CD4-positive, alpha-beta T cell treated with Interferon alpha-2 for 1 hour (primary cell): ENCODE measurements at places on chromosomes 6 and 20.

- no peak for DNase-seq
Measured at GRCh38 chr6:20873425-20874190, 339.4 kb downstream of the CDKAL1 start.

DNA sequence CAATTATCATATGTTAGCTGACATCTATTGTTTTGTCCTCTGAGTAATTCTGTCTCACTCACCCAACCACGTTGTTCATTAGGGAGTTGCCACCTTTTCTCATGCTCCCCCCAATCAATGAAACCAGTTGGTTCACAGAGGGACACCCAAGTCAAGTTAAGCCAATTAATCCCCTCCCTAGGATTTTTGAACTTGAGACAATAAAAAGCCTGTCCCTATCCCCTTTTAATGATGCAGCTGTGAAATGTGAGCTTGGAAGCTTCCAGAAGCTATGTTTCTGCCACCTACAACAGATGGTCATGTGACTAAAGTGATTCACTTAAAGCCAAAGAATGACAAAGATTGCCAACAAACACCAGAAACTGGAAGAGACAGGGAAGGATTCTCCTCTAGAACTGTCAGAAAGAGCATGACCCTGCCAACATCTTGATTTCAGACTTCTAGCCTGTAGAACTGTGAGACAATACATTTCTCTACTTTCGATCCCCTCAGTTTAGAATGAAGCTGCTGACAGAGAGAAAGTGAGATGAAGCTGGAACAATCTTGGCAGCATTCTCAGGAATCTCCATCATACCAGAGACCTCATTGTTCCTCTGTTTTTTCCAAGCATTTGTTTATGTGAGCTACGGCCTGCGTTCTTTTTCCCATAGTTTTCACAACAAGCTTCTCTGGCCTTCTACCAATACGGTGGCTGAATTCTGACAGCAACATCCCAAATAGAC, 57.8 kb upstream of the TPD52L1 start:
- DNase-seq = no peak

- DNase-seq = no peak
Measured at GRCh38 chr6:150720774-150721233, 121.1 kb downstream of the PLEKHG1 start.

GRCh38 chr6:32397252-32397920, 9.6 kb downstream of the BTNL2 start:
- DNase-seq = no peak

DNA sequence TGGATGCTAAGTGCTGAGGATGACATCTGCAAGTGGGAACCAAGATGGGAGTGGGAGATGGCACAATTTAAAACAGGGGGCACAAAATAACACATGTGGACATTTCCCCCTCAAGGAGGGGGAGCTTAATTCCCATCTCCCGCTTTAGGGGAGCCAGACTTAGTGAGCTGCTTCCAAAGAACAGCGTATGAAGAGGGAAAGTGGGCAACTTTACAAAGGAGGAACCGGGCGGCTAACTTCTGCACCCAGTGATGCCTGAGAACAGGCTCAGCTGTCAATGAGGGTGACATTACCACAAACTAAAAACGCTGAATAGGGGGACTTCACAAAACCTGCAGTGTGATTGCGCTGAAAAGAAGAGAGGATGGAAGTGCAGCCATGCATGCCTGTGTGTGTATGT, 95.5 kb upstream of the NXT1 start:
- DNase-seq = no peak
